ENCODE measurements at places on chromosomes 1 and 21.
A peak's percentile ranks its signal among the peaks of the same experiment; 100 is the strongest.

- DNase-seq = peak; percentile 55
Measured at GRCh38 chr1:109371341-109371739, 26.4 kb downstream of the SORT1 start.

DNA sequence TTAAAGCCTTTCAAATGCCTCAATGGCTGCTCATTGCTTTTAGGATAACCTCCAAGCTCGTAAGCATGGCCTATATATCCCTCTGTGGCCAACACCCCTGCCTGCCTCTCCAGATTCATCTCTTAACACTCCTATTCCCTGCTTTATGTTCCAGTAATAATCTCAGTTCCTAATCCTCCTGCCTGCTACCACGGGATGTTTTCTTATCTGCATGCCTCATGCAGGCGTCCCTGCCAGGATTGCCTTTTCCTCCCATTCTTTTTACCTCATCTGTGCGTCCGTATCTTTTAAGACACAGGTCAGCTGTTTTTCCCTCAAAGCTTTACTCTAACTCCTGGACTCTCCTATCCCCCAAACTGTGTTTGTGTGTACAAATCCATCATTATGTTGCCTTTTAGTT lies 36.1 kb downstream of the ZBTB40 start:
- no peak for DNase-seq

DNA sequence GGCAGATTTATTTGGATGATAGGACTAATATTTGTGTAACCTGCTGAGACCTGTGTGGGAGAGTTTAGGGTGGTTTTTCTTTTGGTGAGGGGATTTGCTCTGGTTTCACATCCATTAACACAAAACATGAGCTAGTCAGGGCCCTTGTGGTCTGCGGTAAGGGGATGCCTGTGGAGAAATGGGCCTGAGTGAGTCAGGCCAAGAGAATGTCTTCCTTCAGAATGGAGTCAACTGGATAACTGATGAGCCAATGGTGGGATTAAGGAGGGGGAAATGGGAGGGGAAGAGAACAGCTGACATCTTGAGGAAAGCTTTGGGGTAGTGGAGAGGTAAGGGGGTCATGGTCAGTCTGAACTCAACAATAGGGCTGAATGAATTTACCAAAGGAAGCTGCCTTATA lies 13.9 kb downstream of the WNT2B start:
- peak; percentile 90 for DNase-seq

- no peak for DNase-seq
Measured at GRCh38 chr1:112505878-112506277, 2.9 kb upstream of the WNT2B start.

DNA sequence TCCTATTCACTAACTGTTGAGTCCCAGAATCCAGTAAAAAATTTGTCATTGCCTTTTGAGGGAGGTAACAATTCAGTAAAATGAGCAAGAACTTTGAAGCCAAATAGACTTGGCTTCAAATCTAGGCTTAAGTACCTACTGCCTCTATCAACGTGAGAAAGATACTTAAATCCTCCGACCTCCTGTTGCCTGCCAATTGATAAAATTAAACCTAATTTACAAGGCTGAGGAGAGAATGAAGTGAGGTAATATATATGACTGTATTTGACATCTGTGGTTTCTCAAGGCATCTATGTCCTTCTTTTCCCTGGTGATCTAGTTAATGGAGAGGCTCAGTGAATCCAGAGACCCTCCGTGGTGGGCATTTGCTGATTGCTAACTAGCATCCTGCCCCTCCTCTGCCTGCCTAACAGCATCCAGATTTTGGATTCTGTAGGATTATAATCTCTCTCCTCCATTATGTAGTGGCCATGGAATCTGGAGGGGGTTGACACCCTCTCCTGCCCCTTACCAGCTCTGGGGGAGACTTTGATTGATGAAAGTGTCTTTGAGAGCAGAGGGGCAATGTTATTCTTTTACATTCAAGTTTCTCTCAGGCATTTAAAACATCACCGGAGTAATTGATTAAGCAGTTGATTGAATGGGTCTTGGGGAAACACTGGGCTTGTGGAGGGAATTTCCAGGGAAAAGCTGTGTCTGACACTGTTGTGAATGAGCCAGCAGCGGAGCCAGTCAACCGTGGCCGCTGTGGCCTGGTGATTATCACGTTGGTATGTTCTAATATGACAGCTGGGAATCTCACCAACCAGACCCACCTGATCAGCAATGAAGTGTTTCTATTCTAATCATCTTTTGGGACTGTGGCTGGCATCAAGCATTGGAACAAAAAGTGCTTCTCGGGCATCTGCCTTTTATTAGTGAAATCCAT lies 140.7 kb upstream of the FAM78B start:
- DNase-seq = peak; percentile 10

GRCh38 chr1:28173151-28173979 lies 3.1 kb downstream of the PTAFR start:
- no peak for DNase-seq

DNA sequence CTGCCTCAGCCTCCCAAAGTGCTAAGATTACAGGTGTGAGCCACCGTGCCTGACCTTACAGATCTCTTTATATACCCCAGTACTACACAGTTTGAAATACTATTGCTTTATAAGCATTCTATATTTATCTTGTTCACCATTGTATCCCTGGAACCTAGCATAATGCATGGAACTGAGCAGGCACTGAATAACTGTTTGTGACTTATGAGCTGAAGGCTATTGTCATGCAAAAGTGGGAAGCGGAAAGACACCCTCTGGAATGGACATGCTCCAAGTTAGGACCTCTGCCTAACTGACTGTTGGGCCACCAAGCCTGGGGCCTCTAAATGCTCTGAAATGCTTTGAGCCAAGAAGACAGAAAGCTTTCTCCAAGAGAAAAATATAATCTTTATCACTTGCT lies 8.1 kb downstream of the LRRC41 start:
- no peak for DNase-seq

- DNase-seq = no peak
Measured at GRCh38 chr1:86191958-86192357, 35.4 kb upstream of the COL24A1 start.

DNA sequence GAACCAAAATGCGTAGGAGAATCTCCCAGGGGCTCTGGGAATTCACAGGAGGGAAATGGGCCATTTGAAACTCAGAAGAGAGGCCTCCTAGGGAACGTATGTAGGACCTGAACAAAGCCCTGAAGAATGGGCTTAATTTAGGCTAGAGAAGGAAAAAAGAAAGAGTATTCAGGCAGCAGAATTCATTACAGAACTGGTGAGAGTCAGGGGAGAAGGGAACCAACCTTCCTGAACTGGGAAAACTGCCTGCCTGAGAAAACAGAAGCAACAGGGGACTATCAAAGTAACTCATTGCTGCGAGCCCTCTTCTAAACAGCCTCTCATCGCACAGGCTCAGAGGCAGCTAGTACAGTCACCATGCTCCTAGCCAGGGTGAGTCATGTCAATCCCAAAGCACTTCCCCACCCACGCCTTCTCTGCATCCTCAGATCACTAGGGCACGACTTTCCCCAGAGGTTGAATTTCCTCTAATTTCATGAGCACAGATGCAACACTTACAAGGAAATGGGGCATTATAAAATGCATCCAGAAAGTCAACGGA lies 98.1 kb downstream of the ADSS2 start:
- DNase-seq = peak; percentile 95

DNA sequence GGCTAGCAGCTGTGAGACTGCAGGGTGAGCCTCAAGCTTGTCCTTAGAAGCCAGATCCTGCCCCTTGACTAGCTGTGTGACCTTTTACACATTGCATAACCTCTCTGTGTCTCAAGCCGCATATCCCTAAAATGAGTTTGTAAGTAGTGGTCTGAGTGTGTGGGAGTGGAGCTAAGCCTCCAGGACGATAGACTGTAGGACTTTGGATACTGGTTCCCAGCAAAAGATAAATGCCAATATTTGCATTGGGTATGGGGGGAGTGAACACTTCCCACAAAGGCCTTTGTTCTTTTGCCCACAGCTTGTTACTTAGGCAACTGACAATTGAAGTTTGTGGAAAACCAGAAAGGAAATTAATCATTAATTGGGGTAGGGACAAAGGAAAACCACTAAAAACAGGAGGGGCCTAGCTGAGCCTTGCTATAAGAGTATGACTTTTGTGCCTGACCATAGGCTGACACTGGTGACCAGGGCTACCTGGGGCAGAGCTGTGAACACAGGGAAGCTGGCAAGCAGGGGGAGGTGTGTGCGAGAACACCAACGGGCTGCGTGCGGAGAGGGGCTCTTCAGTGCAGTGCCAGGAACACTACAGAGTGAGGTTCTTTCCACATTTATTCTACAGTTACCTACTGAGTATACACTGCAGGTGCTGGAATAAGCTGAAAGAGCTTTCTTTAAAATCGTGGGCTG lies 102.4 kb upstream of the ETV3 start:
- peak; percentile 47 for DNase-seq

DNA sequence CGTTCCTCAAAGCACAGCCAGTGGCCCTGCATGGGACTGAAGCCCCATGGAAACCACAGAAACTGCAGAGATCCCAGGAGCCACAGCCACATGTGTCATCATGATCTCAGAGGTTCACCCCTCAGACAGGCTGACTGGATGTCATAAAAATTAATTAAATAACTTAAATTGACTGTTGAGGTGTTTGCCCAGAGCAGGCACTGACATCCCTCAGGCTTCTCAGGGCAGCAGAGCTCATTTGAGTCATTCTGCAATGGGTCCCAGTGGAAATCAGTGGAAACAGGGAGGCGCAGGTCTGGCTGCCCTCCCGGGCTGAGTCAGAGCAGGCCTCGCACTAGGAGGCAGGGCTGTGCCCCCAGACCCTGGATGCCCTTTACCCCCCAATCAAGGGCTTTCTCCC lies 135.1 kb downstream of the CDC7 start:
- DNase-seq = peak; percentile 9

GRCh38 chr1:111963985-111964738 lies 25.3 kb downstream of the KCND3 start:
- no peak for DNase-seq

GRCh38 chr1:195831789-195832188 lies 776.5 kb downstream of the KCNT2 start:
- DNase-seq = no peak

GRCh38 chr1:177451191-177451590 lies 280.4 kb downstream of the BRINP2 start:
- DNase-seq = no peak

GRCh38 chr1:119715542-119715941 lies 3.8 kb downstream of the PHGDH start:
- no peak for DNase-seq

- DNase-seq = no peak
Measured at GRCh38 chr1:112257043-112257835, 138.8 kb upstream of the CTTNBP2NL start.

DNA sequence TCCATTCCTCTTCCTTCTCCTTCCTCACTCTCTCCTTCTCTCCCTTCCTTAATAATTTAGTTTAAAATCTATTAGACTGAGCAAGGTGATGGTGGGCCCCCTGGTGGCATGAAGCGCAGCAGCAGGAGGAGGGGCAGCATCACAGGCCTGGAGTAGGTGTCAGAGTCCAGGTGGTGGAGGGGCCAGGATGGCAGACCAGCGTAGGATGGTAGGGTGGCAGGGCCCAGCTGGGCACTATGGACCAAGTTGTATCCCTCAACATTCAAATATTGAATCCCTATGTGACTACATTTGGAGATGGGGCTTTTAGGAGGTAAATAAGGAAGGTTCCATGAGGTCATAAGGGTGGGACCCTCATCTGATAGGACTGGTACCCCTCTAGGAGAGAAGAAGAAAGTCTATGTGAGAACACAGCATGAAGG lies 61.0 kb downstream of the WDR4 start:
- DNase-seq = no peak

DNA sequence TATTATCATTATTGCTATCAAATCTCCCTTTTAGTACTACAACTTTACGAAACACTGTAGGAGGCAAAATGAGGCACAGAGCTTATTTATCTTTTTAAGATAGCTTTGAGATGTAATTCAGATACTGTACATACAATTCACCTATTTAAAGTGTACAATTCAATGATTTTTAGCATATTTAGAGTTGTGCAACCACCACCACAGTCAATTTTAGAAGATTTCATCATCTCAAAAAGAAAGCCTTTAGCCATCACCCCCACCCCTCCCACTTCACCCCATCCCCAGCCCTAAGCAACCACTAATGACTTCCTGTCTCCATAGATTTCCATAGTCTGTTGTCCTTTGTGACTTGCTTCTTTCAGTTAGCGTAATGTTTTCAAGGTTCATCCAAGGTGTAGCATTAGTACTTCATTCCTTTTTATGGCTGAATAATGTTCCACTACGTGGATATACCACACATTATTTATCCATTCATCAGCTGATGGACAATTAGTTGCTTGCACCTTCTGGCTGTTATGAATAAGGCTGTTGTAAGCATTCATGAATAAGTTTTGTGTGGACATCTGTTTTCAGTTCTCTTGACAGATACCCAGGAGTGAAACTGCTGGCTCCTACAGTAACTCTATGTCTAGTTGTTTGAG lies 9.4 kb upstream of the CAPN9 start:
- no peak for DNase-seq
